ENCODE measurements at places on chromosomes 2 and 18.

DNA sequence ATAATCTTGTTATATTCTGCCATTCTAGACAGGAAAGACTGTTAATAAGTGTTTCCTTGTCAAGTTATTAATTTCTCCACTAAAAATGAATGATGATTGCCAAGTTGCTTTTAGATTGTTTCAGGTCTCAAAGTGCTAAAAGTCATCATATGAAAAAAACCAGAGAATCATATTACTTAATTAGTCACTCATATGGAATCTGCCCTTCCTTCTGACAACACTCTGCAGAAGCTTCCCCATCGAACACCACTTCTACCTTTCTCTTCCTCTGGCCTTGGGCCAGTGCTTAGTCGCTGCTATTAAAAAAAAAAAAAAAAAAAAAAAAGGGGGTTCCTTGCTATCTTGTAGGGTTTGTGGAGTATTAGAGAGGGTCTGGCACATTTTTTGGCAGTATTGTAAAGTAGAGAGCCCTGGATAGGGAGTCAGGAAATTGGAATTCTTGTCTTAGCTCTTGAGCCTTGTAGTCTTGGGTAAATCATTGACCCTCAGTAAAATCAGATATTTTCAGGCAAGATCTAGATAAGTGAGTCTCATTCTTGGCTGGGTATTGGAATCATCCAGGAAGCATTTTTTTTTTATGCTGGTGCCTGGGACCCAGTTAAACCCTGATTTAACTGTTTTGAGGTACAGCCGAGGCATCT lies 141.7 kb upstream of the CCDC68 start:
- DNase-seq = peak; percentile 57

GRCh38 chr18:48908916-48909315 lies 41.8 kb downstream of the SMAD7 start:
- no peak for DNase-seq

DNA sequence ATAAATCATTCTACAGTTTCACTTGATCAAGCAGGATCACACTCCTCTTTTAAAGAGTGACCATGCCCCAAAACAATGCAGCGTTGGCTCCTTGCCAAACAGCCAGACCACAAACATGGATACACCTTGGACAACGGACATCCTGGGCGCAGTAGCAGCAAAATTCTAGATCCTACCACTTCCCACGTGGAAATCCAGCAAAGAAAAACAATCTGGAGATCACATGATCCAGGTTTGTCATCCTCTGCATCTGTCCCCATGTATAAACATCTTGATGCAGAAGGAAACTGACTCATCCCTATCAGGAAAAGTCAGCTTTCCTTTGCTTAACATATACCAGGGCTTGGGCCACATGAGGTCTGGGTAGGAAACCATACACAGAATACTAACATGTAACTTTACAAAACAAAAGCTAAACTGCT lies 53.1 kb downstream of the ZNF521 start:
- no peak for DNase-seq

DNA sequence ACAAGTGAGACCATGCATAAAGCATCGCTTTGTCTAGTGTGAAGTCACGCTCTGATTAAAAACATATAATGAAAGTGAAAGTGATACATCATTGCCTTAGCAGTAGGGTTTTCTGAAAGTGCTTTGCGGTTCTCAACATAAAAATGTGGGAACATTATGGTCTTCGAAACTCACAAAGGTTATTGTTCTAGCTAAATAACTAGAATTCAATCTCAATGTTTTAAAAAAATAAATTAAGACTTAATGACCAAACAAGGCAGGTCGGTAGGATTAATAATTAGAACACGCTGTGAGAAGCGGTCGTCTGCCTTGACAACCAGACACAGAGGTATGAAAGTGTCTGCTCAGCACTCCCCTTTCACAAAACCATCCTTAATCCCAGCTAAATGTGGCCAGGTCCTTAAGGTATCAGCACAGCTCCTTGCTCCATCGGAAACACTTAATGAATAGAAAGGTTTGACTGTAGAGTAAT lies 42.2 kb downstream of the KLHL14 start:
- no peak for DNase-seq

DNA sequence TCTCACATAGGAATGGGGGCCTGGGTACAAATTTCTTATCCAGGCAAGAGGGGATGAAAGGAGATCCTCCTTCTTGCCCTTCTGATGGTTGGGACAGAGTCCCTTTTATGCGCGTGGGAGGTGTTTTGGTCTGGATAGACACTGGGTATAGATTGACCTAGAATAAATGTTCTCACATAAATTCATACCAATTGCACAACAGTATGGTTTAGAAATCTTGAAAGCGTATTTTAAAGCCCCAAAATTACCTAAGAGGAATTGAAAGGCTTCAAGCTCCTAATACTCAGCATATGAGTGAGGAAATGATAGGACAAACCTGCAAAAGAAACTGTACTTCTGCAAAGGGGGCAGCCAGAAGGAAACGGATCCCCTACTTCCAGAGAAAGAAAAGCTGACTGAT lies 2.6 kb upstream of the BCL2 start:
- DNase-seq = no peak

GRCh38 chr18:69250305-69251151 lies 150.2 kb upstream of the DOK6 start:
- no peak for DNase-seq

DNA sequence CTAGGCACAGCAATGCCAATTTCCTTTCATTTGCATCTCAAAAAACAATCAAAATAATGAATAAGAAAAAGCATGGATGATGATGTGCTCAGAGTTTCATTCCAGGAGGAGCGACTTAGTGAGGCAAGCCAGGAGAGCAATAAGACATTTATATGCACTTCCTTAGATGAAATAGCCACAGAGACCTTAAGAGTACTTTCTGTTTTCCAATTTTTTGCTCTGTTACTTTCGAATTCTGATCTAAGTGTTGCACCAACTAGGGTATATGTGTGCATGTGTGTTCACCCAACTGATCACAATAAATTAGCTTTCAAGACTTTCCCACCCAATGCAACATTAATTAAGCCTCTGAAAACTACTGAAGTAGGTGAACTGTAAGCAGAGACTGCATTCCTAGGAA lies 709 bp downstream of the RAB27B start:
- no peak for DNase-seq

GRCh38 chr2:186274936-186275575 lies 211.0 kb upstream of the ZC3H15 start:
- DNase-seq = peak; percentile 65

DNA sequence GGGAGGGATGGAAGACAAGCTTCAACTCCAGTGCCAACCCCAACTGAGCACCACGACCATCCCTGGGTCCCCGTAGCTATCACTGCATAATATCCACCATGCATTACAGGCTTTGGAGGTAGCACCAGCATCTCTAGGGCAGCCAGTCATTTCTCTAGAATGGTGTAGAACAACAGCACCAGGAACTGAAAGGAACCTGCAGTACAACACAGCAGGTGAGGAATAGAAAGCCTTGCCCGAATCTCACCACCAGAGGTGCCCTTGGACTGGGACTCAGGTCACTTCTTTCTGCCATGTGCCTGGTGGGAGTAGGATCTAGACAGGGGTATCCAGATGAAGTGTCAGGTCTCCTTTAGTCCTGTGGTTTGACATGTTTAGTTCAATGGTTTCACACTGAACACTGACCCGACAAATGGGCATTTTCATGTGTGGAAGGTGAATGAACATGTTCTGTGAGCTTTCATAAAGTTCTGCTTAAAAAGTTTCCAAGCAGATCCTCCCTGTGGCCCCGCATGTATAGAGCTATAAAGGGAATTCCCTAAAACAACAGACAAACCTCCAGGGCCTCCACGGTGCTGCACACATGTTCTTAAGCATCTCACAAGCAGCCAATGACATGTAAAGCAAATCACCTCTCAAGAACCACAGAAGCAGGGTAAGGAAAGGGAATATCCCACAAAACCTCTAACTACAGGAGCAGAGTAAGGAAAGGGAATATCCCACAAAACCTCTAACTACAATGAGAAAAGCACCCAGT lies 208.3 kb downstream of the AFF3 start:
- DNase-seq = no peak

- DNase-seq = no peak
Measured at GRCh38 chr2:54716375-54716774, 7.1 kb upstream of the EML6 start.

- DNase-seq = peak; percentile 20
Measured at GRCh38 chr2:21819454-21819853, 695.7 kb downstream of the TDRD15 start.

GRCh38 chr2:33205693-33206434 lies 259.1 kb downstream of the LTBP1 start:
- no peak for DNase-seq

GRCh38 chr2:241258505-241259280 lies 56.8 kb downstream of the HDLBP start:
- no peak for DNase-seq

DNA sequence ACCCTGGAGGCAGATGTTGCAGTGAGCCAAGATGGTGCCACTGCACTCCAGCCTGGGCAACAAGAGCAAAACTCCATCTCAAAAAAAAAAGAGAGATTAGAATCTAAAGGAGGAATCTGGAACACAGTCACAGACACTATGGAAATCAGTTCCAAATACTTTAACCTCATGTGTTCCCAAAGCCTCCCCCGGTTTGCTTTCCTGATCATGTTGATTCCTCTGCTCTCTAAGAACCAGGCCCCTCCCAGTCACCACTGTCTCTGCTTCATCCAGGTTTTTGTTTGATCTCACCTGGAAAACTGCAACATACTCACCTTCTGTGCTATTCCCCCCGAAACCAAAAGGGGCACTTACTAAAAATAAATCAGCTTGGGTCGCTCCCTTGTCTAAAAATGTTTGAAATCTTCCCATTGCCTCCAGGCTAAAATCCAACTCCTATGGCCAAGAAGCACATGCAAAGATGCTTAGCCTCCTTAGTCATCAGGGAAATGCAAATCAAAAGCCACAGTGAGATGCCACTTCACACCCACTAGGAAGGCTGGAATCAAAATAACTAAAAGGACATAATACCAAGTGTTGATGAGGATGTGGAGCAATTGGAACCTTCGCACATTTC lies 6.2 kb upstream of the NEU2 start:
- DNase-seq = peak; percentile 85

DNA sequence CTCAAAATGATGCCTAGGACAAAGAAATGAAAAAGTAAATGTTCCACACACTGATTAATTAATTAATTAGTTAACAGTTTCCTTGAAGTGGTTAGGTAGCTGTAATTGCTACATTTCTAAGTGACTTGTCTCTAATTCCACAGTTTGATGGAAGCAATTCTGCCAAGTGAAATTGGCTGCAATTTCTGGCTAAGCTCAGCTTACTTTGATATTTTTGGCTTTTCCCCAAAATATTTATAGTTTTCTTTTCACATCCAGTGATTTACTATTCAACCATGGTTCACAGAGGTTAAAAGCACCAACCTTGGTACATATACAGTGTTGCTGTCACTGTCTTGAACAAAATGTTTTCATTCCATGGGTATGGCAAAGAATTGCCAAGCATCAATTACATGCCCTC lies 459.5 kb upstream of the CDH20 start:
- no peak for DNase-seq

DNA sequence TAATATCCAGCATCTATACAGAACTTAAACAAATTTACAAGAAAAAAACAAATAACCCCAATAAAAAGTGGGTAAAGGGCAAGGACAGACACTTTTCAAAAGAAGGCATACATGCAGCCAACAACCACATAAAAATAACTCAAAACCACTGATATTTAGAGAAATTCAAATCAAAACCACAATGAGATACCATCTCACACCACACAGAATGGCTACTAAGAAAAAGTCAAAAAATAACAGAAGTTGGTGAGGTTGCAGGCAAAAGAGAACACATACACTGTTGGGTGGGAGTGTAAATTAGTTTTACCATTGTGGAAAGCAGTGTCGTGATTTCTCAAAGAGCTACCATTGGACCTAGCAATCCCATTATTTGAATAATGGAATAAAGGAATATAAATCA lies 1973.9 kb upstream of the LRRTM1 start:
- no peak for DNase-seq

GRCh38 chr2:39772812-39773152 lies 6.3 kb downstream of the THUMPD2 start:
- no peak for DNase-seq

GRCh38 chr2:58638256-58638805 lies 397.2 kb upstream of the FANCL start:
- DNase-seq = peak; percentile 60

DNA sequence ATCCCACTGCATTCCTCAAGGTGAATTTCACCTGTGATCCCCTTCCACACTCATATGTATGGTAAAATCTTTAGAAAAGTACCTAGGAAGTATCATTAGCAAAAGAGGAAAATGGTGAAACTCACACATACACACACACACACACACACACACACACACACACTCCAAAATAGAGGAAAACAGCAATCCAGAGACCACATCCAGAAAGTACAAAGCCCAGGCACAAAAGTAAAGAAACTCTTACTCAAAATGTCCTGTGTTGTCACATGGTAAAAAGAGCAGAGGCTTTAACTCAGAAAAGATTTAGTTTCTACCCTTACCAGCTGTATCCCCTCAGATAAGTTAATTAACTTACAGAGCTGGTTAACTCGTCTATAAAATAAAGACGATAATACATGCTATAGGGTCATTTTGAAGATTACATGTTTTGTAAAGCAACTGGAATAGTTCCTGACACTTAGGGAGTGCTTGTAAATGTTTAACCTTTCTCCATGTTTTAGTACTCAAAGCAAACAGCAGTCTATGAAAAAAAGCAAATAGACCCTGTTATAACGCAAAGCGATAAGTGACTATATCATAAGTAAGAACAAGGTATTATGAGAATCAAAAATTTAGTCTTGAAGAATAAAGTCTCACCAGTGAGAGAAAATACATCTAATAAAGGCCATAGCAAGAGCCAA lies 360.0 kb upstream of the LRATD1 start:
- DNase-seq = no peak

All from NCI-H226 (cell line).